ENCODE measurements at places on chromosomes 4 and X.

GRCh38 chrX:70970482-70970995 is 39.6 kb upstream of the SLC7A3 start:
- DNase-seq: peak; percentile 20

- no peak for DNase-seq
Measured at GRCh38 chr4:85478576-85478975, 3.6 kb downstream of the ARHGAP24 start.

GRCh38 chrX:69144838-69145680 is 20.2 kb downstream of the PJA1 start:
- no peak for DNase-seq

GRCh38 chr4:40713798-40714197 is 36.0 kb upstream of the NSUN7 start:
- DNase-seq: no peak

DNA sequence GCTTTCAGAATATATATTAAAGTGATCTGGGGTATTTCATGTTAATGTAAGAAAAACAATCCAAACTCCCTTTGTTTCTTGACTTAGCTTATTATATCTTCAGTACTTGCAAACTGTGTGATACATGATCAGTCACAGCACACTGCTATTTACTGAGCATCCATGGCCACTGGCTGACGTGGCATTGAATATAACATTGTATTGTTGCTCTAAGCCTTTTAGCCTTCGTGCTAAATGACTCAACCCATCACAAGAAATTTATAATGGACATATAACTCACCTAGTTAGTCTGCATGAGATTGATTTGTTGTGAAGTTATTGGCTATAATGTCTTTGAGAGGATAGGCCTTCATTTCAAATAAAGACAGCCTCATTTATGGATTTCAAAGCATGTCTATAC is 642.6 kb downstream of the IL1RAPL1 start:
- DNase-seq: no peak

- DNase-seq: no peak
Measured at GRCh38 chr4:185936650-185937376, 124.8 kb upstream of the SORBS2 start.

DNA sequence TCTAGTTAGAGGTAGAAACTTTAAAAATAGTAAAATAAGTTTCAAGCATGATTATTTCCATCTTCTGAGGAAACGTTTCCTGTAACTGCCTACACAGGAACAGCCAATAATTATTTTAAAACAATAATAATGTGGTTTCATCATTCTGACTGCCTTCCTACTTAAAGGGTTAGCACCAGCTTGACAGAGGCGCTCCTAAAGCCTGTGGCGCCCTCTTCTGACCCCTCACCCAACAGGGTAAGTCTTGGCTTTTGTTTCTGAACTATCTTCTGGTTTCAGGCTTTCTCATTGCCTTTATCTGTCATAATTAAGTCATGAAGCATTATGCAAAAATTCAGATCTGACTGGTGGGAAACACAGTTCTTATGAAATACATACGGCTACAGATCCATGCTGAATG is 96.7 kb downstream of the ITM2A start:
- DNase-seq: peak; percentile 18

DNA sequence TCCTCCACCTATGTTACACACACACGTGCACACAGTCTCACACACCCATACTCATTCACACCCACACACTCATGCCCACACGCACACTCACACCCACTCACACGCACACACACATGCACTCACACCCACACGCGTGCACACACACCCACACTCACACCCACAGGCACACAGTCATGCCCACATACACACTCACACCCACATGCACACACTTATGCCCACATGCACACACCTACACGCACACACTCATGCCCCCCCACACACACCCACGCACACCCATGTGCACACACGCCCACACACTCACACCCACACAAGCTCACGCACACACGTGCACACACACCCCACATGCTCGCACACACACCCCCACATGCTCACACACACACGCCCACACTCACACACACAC is 140.0 kb downstream of the F11 start:
- DNase-seq: no peak

DNA sequence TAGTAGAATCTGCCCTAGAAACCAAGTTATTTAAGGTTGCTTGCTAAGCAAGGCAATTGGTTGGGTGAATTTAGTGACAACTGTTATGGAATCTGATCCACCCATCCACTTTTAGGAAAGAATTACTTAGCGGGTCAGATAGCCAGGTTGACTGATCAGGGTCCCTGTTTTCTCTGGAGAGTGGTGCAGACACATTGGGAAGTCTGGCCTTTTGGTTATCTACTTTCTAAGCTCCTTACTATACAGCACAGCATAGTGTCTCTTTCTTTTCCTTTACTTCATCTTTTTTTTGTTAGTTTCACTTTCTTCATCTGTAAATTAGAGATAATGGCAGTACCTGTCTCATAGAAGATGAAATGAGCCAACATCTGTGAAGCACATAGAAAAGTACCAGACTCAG is 7.4 kb downstream of the HERC3 start:
- DNase-seq: no peak

GRCh38 chr4:139802931-139803330 is 137.3 kb downstream of the MGST2 start:
- no peak for DNase-seq

- no peak for DNase-seq
Measured at GRCh38 chr4:24808261-24808660, 12.9 kb downstream of the SOD3 start.

DNA sequence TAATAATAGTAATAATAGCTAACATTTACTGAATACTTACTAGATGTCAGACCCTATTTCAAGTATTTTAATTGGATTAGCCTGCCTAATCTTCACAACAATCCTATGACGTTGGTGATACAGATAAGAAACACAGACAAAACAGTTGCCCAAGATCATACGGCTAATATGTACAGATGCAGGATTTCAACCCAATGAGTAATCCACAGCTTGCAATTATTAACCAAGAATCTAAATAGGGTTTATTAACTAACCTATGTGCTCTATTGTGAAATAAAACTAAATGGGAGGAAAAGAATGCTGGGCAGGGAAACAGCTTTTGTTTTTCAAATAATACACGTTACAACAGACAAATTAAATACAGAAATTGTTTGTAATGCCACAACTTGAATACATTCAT is 23.4 kb downstream of the FBXO8 start:
- no peak for DNase-seq

- peak; percentile 35 for DNase-seq
Measured at GRCh38 chr4:151117371-151117962, 18.0 kb downstream of the RPS3A start.

- DNase-seq: no peak
Measured at GRCh38 chrX:30615229-30615628, 37.7 kb upstream of the TASL start.

DNA sequence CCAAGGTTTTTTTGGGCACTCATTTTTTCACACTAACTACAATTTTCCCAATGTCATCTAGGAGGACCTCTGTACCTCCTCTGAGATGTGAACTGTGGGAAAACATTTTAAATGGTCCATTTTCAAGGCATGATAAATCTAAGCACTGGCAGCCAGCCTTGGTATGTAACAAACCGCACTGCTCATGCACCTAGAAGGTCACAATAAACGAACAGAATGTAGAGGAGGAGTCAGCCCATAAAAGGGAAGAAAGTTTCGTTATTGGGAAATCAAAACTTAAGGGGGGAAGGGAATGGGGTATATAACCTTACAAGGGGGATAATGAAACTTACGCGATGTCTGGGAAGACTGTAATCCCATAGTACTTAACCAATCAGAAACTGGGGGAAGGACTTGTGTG is 16.4 kb downstream of the COX18 start:
- DNase-seq: no peak

All from NT2/D1 (cell line).